ENCODE measurements at places on chromosomes 4 and X.

DNA sequence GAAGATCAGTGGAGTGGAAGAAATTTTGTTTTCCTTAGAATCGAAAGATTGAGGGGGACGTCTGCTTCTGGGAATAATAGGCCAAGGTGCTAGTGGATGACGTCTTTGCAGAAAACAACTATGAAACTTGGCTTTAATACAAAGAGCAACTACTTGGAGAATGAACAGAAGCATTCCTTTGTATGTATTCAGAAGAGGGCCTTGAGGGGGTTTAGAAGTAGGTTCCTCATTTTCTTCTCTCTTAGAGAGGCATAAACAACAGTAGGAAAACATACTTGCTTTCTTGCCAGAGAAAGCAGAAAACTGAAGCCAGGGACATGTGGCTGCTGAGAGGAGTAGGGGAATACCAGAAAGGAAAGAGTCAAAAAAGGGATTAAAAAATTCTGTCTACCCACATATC lies 167.8 kb downstream of the ZNF330 start:
- peak; percentile 72 for DNase-seq

DNA sequence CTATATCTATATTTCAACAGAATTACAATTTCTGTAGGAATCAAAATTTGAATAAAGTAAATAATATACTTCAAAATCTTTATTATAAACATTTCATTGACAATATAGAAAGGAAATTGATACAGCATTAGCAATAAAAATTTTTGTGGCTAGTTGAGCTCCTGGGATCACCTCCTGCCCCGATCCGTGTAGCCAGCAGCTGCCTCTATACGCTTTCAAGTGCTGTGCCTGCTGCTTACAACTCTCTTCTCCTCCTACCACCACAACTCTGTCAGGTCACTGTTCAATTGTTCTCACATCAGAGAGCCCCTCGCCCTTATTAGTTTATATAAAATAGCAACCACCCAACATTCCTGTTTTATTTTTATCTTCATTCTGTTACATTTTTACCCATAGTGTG lies 27.6 kb downstream of the INPP4B start:
- peak; percentile 5 for DNase-seq

DNA sequence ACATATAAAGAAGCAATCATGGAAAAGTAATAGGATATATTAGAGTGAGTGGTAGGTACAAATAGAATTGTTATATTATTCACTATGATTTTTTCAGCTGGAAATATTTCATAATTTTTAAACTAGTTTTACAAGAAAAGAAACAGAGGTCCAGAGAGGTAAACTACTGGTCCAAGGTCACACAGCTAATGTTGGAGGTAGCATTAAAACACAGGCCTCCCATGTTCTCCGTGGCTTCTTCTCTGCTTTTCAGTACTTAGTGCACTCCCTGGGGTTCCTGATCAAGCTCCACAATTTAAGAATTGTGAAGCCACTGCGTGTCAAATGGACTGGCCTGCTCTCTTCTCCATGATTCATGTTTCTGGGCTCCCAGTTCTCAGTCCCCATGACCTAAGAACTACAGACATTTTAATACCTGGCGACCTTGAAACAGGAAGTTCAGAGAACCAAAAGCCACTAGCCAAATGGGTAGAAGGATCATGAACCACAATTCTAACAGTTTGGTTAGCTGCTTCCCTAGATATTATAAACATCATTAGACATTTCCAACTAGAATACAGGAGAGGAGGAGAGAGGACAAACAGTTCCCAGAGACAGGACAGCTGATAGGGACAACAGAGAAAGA lies 172.0 kb upstream of the KLF3 start:
- no peak for DNase-seq

- DNase-seq, result no peak
Measured at GRCh38 chr4:182808673-182809416, 108.3 kb downstream of the DCTD start.

DNA sequence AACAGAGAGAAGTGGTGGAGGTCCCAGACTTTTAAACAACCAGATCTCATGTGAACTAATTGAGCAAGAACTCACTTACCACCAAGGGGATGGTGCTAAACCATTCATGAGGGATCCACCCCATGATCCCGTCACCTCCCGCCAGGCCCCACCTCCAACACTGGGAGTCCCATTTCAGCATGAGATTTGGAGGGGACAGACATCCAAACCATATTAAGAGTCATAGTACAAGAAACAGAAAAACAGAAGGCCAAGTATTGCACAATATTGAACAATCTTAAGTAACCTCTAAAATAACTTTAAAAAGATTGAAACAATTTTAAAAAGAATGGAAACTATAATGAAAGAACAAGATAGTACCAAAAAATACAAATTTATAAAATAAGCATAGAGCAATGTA lies 110.0 kb downstream of the CBR4 start:
- DNase-seq, result peak; percentile 52

GRCh38 chrX:67545036-67545821 lies 1.4 kb downstream of the AR start:
- peak; percentile 62 for DNase-seq

DNA sequence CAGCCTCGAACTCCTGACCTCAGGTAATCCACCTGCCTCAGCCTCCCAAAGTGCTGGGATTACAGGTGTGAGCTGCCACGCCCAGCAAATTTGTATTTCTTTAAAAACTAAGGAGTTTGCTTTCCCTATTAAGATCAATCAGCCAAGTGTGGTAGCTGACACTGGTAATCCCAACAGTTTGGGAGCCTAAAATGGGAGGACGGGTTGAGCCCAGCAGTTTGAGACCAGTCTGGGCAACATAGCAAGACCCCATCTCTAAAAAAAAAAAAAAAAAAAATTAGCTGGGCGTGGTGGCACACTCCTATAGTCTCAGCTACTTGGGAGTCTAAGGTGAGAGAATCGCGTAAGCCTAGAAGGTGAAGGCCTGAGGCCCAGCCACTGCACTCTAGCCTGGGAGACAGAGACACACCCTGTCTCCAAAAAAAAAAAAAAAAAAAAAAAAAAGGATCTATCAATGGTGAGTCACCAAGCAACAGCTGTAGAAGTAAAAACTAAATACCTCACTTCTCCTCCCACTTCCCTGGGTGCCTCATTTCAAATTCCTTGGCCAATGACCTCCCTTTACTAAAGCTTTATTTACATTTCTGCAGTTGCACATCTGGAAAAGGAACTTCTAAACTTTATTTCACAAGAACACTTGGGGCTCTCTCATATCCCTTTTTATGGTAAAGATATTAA lies 54.5 kb downstream of the LDB2 start:
- DNase-seq, result peak; percentile 90

GRCh38 chrX:69285881-69286564 lies 120.8 kb upstream of the PJA1 start:
- peak; percentile 25 for DNase-seq

DNA sequence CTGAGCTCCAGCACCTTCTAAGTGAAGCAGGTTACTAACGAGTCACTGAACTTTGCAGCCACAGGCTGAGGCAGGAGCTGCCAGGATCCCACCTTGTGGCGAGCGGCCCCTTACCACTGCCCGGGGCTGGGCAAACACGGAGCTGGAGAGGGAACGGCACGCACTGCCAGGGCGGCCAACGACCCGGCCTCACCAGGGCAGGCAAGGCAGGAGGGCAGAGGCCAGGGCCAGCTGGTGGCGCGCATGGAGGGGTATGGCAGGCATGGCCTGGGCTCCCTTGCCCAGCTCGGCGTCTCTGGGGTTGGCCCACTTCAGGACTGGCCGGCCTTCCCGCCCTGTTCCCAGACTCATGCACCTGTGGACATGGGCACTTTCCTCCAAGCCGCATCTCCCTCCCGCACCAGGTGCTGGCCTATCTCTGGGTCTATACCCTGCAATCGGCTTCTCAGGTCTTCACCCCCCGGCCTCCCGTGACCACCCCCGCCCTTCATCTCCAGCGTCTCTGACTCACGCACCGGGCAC lies 64.9 kb downstream of the FAM53A start:
- DNase-seq, result no peak

DNA sequence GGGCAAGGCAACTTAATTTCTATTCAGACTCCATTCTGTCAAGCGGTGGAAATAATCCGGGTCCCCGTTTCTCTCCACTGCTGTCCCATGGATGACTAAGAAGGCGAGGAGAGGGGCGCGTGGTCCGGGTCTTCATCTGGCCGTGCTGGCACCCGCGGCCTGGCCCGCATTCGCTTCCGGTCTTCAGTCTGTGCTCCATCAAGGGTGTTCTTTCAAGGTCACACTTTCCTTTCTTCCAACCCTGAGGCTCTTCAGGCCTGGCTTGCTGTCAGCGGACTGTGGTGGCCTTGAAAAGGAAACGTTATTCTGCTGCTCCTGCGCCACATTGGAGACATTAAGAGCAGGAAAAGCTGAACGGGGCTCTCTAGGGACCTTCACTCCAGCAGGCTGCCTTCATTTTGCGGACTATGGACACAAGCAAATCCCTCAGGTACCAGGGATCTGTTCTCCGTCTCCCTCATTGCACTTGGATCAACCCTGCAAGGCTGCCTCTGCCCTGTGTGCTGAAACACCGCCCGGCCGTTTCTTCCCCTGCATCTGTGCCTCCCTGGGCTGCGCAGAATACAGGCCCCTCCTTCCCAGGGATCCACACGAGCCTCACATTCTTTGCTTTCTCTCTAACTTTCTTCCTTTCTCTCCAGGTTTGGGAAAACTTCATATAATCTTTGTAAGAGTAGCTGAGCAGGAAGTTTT lies 5.7 kb upstream of the SLC25A4 start:
- no peak for DNase-seq

- DNase-seq, result peak; percentile 58
Measured at GRCh38 chrX:124028182-124028581, 66.7 kb downstream of the STAG2 start.

DNA sequence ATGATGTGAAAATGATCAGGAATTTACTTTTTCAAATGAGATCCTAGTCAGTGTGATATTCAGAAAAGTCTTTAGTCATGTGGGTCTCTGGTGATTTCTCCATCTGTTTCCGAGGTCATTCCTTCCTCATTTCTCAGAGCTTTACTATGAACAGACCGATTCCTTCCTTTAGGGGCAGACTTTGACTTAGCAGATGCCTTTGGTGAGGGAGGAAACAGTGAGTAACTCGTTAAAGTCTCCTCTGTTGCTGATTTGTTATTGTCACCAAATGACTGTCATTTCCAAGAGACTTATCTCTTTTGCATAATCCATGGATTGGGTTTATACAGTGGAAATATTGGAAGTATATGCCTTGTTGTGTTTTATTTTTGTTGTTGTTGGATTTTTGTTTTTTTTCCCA lies 76.2 kb upstream of the CD99 start:
- DNase-seq, result peak; percentile 83

DNA sequence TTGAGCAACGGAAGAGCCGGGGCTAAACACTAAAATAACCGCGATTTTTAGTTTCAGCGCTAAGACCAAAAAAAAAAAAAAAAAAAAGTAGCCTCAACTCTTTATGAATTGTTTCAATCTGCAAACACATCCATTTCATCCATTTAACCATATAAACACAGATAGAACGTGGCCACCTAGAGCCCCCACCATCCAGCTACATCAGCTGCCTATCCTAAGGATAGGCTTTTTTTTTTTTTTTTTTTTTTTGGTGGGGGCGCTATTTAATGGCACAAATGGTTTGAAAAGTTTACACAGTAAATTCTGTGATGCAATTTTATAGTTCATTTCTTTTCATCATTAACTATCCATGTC lies 492 bp upstream of the HDAC8 start:
- DNase-seq, result no peak

DNA sequence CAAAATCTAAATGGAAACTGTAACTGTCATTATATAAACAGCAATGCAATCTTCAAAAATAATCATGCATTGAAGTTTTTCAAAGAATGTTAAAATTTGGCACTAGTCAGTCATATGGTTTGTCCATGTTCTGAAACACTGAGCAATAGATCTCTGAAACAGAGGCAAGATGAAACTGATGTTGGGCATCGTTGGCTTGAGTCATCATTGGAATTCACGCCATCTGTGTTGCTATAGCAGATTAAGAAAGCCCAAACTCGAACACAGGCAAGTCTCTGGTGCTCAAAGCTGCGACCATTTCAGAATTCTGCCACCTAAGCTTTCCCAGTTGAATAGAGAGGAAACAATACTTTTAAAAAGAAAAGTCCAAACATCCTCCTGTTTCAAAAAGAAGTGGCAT lies 114.1 kb upstream of the PPARGC1A start:
- peak; percentile 47 for DNase-seq

GRCh38 chr4:99437723-99438404 lies 2.7 kb upstream of the ADH7 start:
- DNase-seq, result no peak

GRCh38 chrX:153448556-153449367 lies 2.9 kb upstream of the TREX2 start:
- DNase-seq, result no peak

GRCh38 chrX:6468706-6469105 lies 66.2 kb downstream of the VCX3A start:
- no peak for DNase-seq

DNA sequence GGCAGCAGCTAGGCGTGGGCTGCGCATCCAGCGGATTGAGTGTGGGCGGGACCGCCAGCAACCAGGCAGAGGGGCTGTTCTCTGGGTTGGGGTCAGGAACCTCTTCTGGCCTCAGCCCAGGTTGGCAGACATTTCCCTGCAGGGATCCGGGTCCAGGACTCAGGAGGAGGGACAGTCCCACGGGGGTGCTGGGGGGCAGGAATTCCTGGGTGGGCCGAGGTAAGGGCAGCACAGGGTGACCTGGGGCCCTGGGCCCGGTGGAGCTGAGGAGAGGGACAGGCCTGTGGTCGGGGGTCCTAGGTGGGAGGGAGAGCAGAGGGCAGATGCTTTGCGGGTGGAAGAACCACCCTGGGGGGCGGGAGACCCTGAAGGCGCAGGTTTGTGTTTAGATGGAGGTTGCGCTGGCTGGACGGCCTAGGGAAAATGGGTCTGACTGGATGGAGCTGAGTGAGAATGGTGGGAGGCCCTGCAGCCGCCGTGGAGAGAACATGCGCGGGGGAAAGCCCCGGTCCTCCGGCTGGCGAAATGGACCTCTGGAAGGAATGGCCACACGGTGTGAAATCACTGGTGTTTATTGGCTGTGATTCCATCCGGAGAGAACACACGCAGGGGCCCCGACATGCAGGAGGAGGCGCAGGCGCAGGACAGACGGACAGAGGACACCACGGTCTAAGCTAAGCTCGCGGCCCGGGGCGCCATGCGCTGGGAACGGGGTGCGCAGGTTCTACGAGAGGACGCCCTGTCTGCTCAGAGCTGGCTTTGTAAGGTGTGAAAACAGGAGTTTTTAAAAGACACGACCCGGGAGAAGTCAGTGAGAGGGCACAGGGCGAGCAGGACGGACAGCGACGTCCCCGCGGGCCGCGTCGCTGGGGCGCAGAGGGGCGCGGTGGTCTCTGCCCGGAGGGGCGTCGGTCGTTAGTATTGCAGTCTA lies 41.3 kb downstream of the CPLX1 start:
- no peak for DNase-seq

DNA sequence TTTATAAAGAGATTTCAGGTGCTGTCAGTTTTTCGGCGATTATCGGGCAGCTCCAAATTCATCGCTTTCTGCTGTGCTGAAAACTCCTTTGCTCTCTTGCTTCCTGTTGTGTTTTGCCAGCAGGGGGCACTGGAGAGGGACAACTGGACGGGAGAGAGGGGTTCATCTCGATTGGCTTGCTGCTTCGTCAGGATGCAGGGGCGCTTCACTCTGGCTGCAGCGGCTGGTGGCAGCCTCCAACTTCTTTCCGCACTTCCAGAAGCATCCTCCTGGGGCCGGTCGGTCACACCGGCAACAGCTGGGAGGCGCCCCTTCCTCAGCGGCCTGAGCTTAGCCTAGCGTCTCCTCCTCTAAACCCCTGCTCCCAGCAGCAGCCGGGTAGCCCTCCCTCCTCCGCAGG lies 29.5 kb downstream of the MSL3 start:
- DNase-seq, result peak; percentile 62

GRCh38 chr4:113325876-113326615 lies 276.6 kb downstream of the ANK2 start:
- peak; percentile 45 for DNase-seq

GRCh38 chr4:79059631-79060399 lies 120.6 kb upstream of the PAQR3 start:
- no peak for DNase-seq

Data from fibroblast of mammary gland (primary cell).